ENCODE measurements at places on chromosomes 13 and 19. TPM values are rescaled to one million over a fixed set of nuclear protein-coding genes. Genes with fewer than 3 reads are reported as not detected.

The PTH2 gene
- polyA plus RNA-seq = not detected

The SHD gene
- polyA plus RNA-seq = 0.03 TPM

The FOSB gene
- 5.5 TPM for polyA plus RNA-seq

The CRYL1 gene
- 10.1 TPM for polyA plus RNA-seq

The NKPD1 gene
- polyA plus RNA-seq = 0.07 TPM

The LGALS14 gene
- polyA plus RNA-seq = not detected

GRCh38 chr19:7292950-7293761 lies 1.1 kb downstream of the INSR start:
- no peaks in the 10 kb centered on the region for H3K36me3 ChIP-seq
- H3K27me3 ChIP-seq = no peaks in the 10 kb centered on the region
- DNase-seq = peak; percentile 34

GRCh38 chr13:50448535-50448998 lies 394.9 kb downstream of the DLEU7 start:
- H3K4me1 ChIP-seq = peaks cover 15% of the 10 kb centered on the region
- H3K36me3 ChIP-seq = no peaks in the 10 kb centered on the region
- H3K4me3 ChIP-seq = no peak overlapping the region
- H3K27me3 ChIP-seq = no peaks in the 10 kb centered on the region
- no peak overlapping the region for H3K27ac ChIP-seq

DNA sequence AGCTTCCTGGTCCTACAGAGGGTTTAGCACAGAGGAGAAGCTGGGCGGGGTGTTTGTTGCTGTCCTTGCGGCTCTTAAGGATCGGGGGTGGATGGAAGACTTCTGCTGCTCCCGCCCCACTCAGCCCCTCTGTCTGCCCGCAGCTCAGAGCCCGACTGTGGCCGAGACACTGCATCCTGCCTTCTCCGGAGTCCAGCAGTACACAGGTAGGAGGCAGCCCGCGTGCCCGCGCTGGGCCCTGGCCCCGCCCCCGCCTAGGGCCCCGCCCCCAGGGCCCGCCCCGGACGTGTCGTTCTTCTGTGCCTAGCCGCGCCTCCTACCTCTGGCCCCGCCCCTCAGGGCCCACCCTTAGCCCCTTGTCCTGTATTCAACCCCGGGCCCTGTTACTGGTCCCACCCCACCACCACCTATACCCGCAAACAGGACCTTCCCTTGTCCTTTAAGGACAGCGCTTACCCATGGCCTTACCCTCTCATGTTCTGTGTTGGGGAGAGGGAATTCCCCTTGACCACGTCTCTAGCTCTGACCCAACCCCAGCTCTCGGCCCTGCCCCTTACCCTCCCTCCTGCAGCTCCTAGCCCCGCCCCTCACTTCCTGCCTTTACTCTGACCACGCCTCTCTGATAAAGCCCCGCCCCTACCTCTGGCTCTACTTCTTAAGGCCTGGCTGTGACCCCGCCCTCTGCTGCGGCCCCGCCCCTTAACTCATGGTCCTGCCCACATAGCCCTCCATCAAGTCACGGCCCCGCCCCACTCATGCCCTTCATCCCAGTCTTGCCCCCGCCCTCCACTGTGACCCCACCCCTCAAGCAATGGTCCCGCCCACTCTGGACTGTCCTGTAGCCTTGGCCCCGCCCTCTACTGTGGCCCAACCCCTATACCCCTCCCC lies 60.5 kb downstream of the CELF5 start:
- no peak for DNase-seq
- no peaks in the 10 kb centered on the region for H3K36me3 ChIP-seq
- no peaks in the 10 kb centered on the region for H3K4me1 ChIP-seq

- H3K4me1 ChIP-seq = no peaks in the 10 kb centered on the region
- DNase-seq = no peak
- H3K36me3 ChIP-seq = no peaks in the 10 kb centered on the region
- no peak overlapping the region for H3K4me3 ChIP-seq
Measured at GRCh38 chr13:42600943-42601342, 27.0 kb downstream of the TNFSF11 start.

DNA sequence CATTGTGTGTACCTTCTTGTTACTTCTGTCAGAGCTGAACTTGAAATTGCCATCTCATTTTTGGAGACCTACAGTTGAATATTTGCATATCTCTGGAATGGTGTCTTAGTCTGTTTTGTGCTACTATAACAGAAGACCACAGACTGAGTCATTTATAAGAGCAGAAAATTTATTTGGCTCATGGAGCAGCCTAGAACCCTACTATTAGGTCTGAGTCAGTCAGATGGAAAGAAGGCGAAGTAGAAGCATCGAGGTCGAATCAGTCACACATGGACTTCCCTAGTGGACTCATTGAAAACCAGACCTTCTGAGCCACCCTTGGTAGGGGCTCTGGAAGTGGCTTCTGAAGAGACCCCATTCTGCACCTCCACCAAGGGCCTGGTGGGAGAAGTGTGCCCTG lies 33.9 kb upstream of the TPT1 start:
- DNase-seq = no peak
- no peaks in the 10 kb centered on the region for H3K36me3 ChIP-seq
- no peak overlapping the region for H3K4me3 ChIP-seq

- no peak overlapping the region for H3K4me3 ChIP-seq
- no peaks in the 10 kb centered on the region for H3K27me3 ChIP-seq
- peak overlapping the region; percentile 24 for H3K27ac ChIP-seq
- H3K4me1 ChIP-seq = peaks cover 27% of the 10 kb centered on the region
- no peak for DNase-seq
Measured at GRCh38 chr13:59480396-59481259, 683.1 kb downstream of the DIAPH3 start.

DNA sequence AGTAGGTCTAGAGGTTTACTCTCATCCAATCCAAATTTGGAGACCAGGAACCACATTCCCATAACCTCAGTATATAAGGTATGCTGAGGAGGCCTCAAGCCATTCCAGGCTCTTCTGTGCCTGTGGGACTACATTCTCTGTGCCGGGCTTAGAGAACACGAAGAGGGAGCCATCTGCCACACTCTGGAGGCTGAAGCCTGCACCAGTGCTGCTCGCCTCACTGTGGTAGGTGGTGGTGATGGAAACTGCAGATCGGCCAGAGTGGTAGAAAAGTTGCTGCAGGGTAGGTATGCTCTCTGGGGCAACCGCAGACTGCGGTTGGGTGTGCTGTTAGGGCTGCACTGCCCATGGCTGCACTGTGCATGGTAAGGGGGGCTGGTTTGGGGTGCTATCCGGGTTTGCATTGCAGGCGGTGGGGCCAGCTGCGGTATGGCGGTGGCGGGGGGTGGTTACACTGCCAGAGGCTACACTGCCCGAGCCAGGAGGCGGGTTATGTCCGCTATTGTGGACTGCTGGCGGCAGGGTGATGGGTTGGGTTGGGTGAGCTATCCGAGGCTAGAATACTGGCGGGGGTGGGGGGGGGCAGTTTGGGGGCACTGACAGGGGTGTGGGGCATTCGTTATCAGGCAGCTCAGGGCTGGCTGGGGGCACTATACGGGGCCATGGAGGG lies 145.0 kb downstream of the TNFRSF19 start:
- H3K27me3 ChIP-seq = no peaks in the 10 kb centered on the region
- H3K4me1 ChIP-seq = no peaks in the 10 kb centered on the region
- no peak for DNase-seq

GRCh38 chr19:2461751-2462634 lies 5.2 kb upstream of the LMNB2 start:
- no peaks in the 10 kb centered on the region for H3K27me3 ChIP-seq
- H3K4me3 ChIP-seq = peak overlapping the region; percentile 68
- no peaks in the 10 kb centered on the region for H3K36me3 ChIP-seq
- H3K4me1 ChIP-seq = peaks cover 15% of the 10 kb centered on the region
- no peak overlapping the region for H3K27ac ChIP-seq

DNA sequence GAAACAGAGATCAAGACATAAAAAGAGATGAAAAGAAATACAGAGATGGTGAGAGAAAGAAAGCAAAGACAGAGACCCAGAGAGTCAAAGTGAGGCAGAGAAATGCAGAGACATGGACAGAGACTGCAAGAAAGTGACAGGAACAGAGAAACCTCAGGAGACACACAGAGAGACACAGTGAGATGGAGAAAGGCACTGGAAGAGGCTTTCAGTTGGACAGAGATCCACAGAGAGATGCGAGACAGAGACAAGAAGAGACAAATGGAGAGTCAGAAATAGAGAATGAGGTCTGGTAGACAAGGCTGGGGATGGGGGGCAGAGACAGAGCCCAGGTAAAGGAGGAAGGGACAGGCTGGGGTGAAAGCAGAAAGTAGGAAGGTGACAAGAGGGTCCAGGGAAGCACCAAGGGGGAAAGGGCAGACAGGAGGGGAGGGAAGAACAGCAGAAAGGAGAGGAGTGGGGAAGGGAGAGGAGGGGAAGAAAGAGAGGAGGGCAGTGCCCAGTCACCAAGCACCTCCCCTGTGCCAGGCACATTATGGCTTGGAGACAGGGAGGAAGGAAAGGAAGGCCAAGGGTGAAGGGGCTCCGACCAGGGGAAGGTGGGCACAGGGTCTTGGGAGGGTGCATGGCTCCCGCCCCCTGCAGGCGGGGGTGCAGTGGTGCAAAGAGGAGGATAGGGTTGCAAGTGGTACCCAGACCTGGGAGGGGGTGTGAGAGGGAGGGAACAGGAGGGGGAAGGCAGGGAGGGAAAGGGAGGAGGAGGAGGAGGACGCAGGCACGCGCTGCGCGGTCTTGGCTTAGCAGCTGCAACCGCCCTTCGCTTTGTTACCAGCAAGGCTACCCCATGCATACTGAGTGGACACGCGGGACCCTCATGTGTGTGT lies 38.4 kb downstream of the DEDD2 start:
- peaks cover 57% of the 10 kb centered on the region for H3K27me3 ChIP-seq
- peaks cover 10% of the 10 kb centered on the region for H3K4me1 ChIP-seq
- no peak overlapping the region for H3K27ac ChIP-seq
- no peak for DNase-seq
- no peaks in the 10 kb centered on the region for H3K36me3 ChIP-seq
- H3K4me3 ChIP-seq = no peak overlapping the region

DNA sequence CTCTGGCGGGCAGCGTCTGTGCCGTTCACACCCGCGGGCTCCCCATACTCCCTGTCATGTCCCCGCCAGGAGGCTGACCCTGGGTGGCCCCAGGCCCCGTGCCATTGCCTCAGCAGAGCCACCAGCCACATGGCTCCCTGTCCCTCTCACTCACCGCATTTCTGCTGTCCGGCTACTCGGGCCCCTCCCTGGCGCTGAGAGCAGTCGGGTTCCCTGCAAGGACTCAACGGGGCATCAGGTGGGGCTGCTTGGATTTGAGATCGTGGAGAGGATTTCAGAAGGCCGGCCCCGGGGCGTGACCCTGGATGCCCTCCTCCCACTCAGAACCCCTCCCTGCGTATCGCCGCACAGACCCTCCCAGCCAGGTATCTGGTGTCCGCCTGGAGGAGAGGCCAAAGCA lies 142.1 kb downstream of the KDM4B start:
- H3K27me3 ChIP-seq = no peaks in the 10 kb centered on the region
- H3K4me3 ChIP-seq = no peak overlapping the region
- peaks cover 17% of the 10 kb centered on the region for H3K4me1 ChIP-seq
- H3K27ac ChIP-seq = no peak overlapping the region
- no peak for DNase-seq

DNA sequence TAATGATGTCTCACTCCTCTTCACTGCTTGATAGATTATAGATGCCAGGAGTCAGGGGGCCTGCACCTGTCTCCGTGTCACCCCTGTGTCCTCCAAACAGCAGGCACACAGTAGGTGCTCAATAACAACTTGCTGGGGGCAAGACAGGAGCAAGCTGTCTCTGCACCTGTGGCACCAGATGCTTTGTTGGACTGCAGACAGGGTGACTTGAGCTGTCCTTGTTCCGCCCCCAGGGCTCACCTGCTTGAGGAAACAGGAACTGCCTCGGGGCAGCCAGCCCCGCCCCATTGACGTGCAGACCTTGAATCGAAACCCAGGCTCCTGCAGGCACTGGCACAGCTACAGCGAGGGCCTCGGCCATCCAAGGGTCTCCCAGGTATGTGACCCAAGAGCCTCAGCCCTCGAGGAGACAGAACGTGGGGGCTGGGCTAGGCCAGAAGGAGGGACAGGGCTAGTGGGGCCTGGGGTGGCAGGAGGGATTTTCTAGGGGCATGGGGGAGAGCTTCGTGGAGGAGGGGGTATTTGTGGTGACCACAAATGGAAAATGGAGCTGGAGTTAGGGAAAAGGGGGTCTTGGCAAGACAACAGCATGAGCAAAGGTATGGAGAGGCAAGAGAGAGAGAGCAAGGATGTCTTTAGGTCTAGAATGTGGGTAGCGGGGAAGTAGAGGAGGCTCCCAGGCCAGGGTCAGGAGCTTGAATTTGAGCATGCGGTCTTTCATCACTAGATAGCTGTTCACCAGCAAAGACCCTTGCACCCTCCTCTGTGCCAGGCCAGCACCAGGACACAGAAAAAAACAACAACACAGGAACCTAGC lies at the start of gene HSH2D:
TSS of gene HSH2D (plus strand) at position 287 of the 817 bp plus-strand sequence. CDS start 5,066 bp downstream, outside the sequence.
- H3K27ac ChIP-seq = peak within 1 kb of the TSS; percentile 40
- H3K4me1 ChIP-seq = no peaks in the 10 kb centered on the region
- no peak for DNase-seq
- no peak within 1 kb of the TSS for H3K4me3 ChIP-seq

GRCh38 chr19:1580382-1580781 lies 12.3 kb upstream of the MEX3D start:
- H3K27ac ChIP-seq = no peak overlapping the region
- no peaks in the 10 kb centered on the region for H3K27me3 ChIP-seq
- H3K36me3 ChIP-seq = peaks cover 83% of the 10 kb centered on the region
- no peak overlapping the region for H3K4me3 ChIP-seq

GRCh38 chr13:74466864-74467263 lies 332.7 kb upstream of the KLF12 start:
- H3K27ac ChIP-seq = no peak overlapping the region
- DNase-seq = no peak
- no peaks in the 10 kb centered on the region for H3K4me1 ChIP-seq
- H3K36me3 ChIP-seq = no peaks in the 10 kb centered on the region

DNA sequence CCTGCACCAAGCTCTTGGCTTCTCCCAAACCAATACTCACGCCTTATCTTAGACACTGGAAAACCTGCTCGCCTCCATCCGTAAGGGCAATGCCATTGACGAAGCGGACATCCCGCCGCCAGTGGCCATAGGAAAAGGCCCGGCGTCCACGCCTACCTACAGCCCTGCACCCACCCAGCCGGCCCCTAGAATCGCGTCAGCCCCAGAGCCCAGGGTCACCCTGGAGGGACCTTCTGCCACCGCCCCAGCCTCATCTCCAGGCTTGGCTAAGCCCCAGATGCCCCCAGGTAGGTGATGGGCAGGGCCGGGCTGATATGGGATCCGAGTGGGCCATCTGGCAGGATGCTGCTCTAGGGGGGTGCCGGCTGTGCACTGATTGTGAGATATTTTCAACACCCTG lies 7.4 kb downstream of the CC2D1A start:
- H3K36me3 ChIP-seq = peaks cover 90% of the 10 kb centered on the region
- peaks cover 20% of the 10 kb centered on the region for H3K4me1 ChIP-seq
- no peak overlapping the region for H3K27ac ChIP-seq

- no peak for DNase-seq
- H3K4me3 ChIP-seq = no peak overlapping the region
- H3K4me1 ChIP-seq = no peaks in the 10 kb centered on the region
- peaks cover 24% of the 10 kb centered on the region for H3K27me3 ChIP-seq
- H3K27ac ChIP-seq = no peak overlapping the region
- H3K36me3 ChIP-seq = no peaks in the 10 kb centered on the region
Measured at GRCh38 chr19:34075661-34076091, 96.6 kb upstream of the LSM14A start.

- no peak overlapping the region for H3K27ac ChIP-seq
- peaks cover 91% of the 10 kb centered on the region for H3K36me3 ChIP-seq
- no peak for DNase-seq
- no peak overlapping the region for H3K4me3 ChIP-seq
- no peaks in the 10 kb centered on the region for H3K27me3 ChIP-seq
Measured at GRCh38 chr13:102825921-102826706, 19.7 kb upstream of the ERCC5 start.

Measured in heart right ventricle (tissue), 16 donors.